ENCODE measurements at places on chromosomes 5 and 9. TPM values are rescaled to one million over a fixed set of nuclear protein-coding genes. Genes with fewer than 3 reads are reported as not detected.

Gene SLC6A3
- not detected for total RNA-seq

DNA sequence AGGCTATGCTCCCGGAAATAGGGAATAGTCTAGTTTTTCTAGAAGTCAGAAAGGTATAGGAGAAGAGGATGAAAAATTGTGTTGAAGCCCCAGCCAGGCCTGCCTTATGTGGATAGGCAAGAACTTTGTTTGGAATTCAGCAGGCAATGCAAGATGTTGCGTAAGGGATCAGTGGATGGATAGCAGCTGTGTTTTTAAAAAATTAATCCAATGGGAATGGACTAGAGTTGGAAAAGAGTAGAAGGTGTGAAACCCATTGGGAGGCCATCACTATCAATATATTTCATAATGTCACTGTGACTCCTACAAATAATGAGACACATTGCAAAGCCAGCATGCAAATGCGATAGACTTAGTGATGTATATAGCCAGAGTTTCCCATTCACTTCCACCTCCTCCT, 281.9 kb downstream of the MARCHF11 start:
- peak; percentile 37 for DNase-seq

DNA sequence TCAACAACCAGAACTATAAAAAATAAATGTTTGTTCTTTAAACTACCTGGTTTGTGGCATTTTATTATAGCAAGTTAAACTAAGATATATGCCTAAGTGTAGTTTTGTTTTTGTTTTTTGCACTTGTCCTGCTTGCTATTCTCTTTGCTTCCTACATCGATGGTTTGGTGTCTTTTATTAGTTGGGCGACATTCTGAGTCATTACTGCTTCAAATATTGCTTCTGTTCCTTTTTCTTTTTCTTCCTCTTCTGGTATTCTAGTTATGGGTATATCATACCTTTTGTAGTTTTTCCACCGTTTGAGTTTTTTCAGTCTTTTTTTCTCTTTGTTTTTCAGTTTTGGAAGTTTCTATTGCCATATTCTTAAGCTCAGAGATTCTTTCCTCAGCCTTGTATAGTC, 86.9 kb downstream of the MACIR start:
- DNase-seq = no peak

DNA sequence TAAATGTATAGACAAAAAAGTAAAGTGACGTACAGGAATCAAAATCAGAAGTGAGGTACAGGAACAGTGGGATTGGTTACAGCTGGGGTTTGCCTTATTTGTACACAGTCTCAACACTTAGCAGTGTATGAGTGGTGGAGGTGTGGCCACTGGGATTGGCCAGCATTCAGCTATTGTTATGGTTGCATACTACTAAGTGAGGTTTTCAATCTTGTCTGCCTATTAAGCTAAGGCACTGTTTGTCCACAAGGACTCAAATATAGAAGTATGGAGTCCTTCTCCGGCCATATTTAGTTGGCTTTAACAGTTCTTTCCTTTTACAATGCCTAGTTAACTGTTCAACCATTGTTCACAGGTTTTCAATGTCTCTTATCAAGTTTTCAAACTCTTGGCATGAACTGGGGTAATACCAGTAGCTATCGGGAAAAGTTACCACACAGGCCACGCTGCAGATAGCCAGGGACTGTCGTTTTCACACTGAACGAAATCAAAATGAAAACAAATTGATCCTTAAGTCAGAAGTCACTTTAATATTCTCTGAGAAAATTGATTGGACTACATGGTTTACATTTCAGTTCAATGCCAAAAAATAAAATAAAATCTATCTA, 176.0 kb upstream of the FREM1 start:
- DNase-seq = no peak

Gene NR5A1
- total RNA-seq = not detected

DNA sequence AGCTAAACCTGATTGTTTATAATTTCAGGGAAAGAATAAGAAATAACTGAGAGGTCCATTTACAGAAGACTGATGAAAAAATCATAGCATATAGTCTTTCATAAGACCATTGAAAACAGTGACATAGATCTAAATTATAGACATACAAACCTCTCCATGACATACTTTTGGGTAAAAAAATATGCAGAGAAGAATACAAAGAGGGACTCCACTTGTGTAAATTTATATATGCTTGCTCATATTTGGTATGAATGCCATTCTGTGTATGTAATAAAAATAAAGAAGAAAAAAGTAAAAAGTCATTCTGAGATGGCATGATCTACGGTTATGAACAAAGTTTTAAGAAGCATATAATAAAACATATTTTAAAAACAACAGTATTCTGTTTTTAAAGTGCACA, 310.7 kb downstream of the ASTN2 start:
- no peak for DNase-seq

DNA sequence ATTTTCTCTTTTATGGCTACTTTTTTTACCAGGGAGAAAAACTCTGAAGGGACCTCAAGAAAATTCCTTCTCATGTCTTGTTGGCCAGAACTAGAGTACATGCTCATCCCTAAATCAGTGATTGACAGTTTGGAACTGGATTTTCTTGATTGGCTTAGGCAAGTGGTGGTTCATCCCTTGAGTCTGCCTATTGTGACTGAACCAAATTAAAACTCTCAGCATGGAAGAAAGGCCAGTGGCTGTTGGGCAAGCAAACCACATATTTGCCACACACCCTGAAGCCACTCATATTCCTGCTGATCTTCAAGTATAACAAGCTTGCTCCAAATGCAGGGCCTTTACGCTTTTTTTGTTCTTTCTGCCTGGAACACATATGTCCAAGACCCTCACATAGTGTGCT, 7.2 kb upstream of the HOMER1 start:
- DNase-seq = no peak

Gene MEGF10
- total RNA-seq = not detected

DNA sequence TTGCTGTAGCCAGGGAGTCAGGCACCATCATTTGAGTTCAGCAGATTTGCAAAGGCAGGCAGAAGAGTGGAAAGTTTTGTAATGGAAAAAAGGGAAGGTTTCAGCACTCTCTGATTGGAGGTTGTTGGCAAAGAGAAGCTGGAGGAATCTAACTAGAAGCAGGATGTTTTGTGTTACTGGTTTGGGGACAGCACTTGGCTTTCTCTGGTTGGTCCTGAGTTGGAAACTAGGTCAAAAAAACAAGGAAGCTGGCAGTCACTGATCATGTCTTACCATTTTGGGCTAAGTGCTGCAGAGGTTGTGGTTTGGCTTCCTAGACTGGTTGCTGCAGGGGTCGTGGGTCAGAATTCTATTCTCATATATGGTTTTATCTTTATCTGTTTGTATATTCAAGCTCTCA, 189.8 kb downstream of the DRD1 start:
- DNase-seq = peak; percentile 42

DNA sequence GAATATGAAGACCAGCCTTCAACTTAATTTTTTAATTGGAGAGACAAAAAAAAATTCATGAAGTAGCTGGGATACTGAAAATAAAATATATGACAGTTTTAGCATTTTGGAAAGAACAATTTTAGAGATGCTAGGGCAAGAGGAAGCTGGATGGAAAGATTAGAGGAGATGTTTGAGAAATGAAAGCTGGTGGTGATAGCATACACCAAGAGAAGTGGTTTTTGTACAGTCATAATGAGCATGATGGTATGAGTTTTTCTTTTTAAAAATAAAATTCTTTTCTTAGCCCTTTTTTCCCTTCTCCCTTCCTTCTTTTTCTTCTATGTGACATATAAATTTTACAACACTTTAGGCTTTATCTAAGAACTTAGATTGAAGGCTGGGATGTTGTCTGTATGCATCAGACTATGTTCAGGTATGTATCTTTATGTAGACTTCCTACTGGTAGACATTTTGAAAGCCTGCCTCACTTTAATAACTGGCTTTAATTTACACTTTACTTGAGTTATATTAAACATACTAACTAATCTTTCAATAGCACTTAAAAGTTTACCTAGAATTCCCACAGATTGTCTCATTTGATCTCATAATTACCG, 522.5 kb downstream of the TLE4 start:
- no peak for DNase-seq

- no peak for DNase-seq
Observed at GRCh38 chr9:106324591-106325280, 538.2 kb upstream of the ZNF462 start.

- DNase-seq = peak; percentile 39
Observed at GRCh38 chr9:792331-793260, 48.9 kb upstream of the DMRT1 start.

Gene ZFP37
- 4.4 TPM for total RNA-seq

Gene IFNB1
- total RNA-seq = not detected

Gene IRGM
- not detected for total RNA-seq

DNA sequence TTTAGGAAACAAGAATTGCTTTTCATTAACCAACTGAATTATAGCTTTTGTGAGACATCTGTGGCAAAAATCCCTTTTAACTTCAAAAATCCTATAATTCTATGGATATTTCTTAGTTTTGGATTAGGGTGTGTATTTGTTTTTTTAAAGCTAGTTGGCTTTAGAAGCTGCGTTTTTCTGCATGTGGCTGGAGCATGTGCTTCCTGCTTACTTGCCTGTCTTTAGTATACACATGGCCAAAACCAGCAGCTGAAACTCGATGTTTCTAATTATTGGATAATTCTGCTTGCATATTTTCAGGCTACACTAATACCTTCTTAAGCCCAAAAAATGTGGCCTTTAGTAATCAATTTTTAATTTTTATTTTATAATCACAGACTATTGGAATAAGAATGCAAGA, 8.9 kb downstream of the RECK start:
- DNase-seq = no peak

Gene GPR150
- under 0.01 TPM for total RNA-seq

- DNase-seq = no peak
Observed at GRCh38 chr9:130973686-130974281, 34.7 kb upstream of the FIBCD1 start.

DNA sequence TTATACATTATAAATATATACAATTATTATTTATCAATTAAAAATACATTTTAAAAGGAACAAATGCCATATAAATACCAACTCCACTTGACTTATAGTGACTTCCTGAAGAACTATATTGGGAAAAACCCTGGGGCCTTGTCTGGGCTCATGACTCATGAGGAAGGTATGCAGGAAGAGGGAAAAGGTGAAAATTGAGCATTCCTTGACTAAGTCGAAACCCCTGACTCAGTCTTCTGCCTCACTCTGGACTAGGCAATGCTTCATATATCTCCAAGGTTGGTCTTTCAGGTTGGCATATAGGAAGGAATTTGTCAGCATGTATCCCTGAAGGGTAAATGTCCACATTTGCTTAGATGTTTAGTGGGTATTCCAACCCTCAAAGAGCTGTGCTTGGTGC, 78.5 kb downstream of the SH3TC2 start:
- DNase-seq = peak; percentile 76

Gene HINT2
- 6.7 TPM for total RNA-seq

Gene PDCD1LG2
- total RNA-seq = 33.3 TPM

GRCh38 chr5:128062172-128062746, 21.3 kb upstream of the SLC12A2 start:
- DNase-seq = peak; percentile 80

Gene PCDHB15
- total RNA-seq = 0.28 TPM

DNA sequence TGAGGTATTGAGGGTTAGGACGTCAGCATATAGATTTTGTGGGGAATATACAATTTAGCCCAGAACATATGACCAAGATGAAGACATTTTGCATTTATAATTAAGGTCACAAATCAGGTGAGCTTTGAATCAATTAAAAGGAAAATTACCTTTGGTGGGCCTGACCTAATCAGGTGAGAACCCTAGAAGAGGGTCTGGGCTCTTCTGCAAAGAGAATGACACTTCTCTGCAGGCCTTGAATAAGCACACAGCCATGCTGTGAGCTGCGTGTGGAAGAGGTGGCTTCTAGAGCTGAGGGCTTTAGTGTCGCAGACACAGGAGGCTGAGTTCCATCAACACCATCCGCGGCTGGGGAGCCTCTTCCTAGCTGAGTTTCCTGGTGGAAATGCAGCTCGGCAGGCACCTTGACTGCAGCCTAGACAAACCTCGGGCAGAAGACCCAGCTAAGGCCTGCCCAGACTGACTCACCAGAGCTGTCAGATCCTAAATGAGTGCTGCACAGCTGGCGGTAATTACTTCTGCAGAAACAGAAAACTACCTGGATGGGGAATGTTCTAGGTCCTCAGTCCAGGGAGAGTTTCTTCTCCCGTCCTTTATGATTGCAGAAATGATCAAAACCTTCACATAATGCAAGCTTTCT, 287.5 kb upstream of the IRX1 start:
- no peak for DNase-seq

GRCh38 chr9:72485821-72486593, 35.4 kb upstream of the TMC1 start:
- peak; percentile 68 for DNase-seq

DNA sequence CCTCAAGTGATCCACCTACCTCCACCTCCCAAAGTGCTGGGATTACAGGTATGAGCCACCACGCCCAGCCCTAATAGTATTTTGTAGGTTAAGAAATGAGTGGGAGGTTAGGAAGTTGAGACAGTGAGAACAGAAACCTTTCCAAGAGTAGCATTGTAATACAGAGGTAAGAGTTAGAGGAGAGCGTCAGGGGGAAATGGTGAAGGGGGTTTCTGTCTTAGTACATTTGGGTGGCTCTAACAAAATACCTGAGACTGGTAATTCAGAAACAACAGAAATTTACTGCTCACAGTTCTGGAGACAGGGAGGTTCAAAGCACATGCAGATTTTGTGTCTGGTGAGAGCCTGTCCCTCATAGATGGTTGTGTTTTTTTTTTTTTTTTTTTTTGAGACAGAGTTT, 18.8 kb downstream of the SMIM3 start:
- no peak for DNase-seq

DNA sequence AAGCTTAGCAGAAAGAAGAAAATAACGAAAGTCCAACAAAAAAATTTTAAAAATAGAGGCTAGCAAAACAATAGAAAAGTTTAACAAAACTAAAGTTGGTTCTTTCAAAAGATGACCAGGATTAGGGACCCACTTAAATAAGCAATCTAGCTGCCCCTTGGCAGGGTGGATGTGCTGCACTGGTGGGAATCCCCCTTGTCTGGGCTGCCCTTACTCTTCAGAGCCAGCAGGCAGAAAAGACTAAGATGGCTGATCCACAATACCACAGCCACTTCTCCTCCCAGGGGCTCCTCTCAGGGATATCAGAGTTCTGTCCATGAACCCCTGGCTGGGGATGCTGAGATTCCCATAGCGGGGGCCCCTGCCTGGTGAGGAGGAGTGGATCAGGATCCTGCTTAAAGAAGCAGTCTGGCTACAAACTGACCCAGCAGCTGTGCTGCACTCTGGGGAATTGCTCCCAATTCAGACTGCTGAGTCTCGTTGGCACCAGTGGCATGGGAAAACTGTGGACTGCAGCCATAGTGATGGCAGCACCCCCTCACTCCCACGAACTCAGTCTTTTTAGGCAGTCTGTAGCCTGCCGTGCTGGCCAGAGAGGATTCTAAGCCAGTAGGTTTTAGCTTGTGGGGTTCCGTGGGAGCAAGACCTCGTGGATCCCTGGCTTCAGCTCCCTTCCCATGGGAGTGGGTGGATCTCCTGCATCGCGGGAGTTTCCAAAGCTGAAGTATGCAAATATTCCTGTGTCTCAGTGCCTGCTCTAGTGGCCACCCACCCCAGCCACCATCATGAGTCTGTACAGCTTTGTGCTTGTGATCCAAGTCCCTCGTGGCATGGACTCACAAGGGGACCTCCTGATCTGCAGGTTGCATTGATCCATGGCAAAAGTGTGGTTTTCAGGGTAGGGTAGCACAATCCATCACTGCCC, 2.9 kb upstream of the INSL6 start:
- DNase-seq = no peak

- DNase-seq = peak; percentile 86
Observed at GRCh38 chr9:115847216-115847615, 306.4 kb upstream of the PAPPA start.
